ENCODE measurements at places on chromosomes 1 and 21.

- no peak for DNase-seq
These were observed 71.4 kb downstream of the UCK2 start for GRCh38 chr1:165898837-165899236.

DNA sequence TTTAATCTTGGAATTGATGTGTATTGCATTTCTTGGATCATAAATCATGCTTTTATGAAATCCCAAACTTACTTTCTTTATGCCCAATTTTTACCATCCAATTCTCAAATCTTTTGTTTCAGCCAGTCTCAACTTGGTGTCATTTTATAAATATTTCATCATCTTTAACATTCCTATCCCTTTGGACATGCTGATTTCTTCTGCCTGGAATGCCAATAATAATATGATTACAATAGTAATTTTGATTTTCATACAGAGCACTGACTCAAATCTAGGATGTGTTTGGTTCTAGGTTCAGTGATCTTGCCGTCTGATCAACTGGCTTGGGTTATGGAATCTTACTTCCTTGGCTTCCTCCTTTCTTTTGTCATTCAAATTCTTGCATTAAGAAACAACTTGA is 12.8 kb downstream of the RRP15 start:
- no peak for DNase-seq

- DNase-seq, result no peak
These were observed 70.5 kb upstream of the MCOLN3 start for GRCh38 chr1:85118751-85119150.

DNA sequence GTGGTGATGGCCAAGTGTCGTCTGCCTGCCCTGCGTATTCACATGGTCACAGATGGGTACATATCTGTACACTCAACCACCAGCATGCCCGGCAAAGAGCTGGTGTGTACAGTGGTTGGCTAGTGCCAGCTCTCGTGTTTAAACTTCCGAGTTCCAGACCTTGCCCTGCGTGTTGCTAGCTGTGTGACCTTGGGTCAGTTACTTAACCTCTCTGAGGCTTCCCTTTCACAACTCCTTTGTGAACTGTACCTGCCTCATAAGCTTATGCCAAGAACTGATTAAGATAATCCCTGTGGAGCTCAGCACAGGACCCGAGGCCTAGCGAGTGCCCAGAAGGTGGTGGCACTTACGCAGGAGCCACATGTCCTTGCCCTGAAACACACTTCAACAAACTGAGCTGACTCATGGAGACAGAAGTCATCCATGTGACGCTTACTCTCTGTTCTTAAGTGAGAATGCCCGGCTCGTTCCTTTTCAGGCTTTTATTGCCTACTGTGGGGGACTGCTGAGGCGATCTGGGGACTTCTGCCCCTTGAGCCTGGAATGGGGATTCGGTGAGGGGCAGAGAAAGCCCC is 55.4 kb downstream of the ALPL start:
- no peak for DNase-seq

GRCh38 chr1:155485945-155486344 is 76.7 kb downstream of the ASH1L start:
- no peak for DNase-seq

GRCh38 chr1:23424293-23425192 is at the start of gene TCEA3:
TSS of gene TCEA3 (minus strand) at chr1:23424748. CDS start at chr1:23424633, 115 bp downstream.
- no peak for DNase-seq

DNA sequence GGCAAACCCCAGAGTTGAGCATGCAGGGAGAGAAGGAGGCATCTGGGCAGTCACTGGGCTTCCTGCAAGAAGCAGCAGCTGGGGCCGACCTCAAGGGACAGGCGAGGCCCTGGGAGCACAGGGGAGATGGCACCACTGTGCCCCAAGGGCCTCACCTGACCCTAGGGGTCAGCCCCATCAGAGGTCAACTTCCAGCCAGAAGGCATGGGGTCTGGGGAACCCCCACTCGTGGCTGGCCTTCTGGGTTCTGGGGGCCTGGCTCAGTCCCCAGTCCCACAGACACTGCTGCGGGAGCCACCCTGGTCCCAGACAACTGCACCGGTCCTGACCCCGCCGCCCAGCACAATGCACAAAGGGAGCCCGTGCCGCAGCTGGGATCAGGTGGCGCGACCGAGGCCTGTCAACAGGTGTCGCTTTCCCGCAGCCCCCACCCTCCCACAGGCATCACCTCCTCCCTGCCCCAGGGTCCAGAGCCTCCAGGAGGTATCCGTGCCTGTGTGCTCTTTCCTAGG is 6.2 kb downstream of the WNT9A start:
- DNase-seq, result no peak

GRCh38 chr1:73909043-73909562 is 288.9 kb downstream of the LRRIQ3 start:
- no peak for DNase-seq

DNA sequence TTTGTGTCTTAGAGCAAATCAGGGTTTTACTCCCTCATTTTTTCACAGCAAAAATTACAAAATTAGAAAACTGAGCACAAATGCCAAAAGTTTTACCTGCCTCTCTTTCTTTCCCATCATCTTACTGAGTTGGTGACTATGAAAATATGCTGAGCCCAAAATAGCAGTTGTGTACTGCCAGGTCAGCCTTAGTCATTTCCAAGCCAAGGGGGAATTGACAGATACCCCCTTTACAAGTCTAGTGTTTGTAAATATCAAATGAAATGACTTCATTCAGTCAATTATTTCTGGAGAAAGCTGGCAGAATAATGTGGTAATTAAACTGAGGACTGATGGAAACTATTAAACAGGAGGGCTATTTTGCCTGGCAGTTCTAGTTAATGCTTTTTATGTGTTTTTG is 11.4 kb upstream of the GORAB start:
- DNase-seq, result no peak

DNA sequence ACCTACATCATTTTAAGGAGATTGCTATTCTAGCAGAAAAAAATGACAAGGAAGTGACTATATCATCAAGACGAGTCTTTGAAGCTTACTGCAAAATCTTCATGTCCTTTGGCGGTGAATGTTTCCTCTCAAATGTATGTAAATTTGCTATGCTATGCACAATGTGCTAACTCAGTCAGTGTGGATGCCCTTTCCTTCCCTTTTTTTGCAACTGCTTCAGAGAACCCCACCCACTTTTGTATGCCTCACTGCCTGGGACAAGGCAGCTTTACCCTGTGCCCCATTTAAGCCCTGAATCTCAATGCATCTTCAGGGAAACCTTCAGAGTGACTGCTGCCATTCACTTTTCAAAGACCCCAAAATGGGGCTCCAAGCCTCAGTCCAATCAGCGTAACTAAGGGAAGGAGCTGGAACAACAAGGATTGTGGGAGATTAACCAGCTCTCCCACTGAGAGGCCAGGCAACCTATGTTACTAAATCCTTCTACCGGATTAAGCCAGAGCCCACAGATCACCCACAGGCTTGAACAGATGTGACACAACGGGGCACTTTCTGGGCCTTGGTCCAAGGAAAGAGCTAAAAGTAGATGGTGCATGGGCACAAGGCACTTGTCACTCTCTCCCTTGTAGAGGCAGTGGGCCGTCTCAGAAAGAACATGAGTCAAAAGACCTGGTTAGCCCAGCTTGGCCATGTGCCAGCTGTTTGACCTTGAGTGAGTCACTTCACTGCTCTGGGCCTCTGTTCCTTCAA is 154.4 kb downstream of the PLPP3 start:
- no peak for DNase-seq

GRCh38 chr1:231407547-231408396 is 14.3 kb downstream of the EGLN1 start:
- no peak for DNase-seq

GRCh38 chr1:6822530-6823359 is 37.5 kb downstream of the CAMTA1 start:
- no peak for DNase-seq

- no peak for DNase-seq
These were observed 185.9 kb upstream of the EDN2 start for GRCh38 chr1:41670217-41670957.

GRCh38 chr1:199101139-199101538 is 462.3 kb downstream of the PTPRC start:
- no peak for DNase-seq

DNA sequence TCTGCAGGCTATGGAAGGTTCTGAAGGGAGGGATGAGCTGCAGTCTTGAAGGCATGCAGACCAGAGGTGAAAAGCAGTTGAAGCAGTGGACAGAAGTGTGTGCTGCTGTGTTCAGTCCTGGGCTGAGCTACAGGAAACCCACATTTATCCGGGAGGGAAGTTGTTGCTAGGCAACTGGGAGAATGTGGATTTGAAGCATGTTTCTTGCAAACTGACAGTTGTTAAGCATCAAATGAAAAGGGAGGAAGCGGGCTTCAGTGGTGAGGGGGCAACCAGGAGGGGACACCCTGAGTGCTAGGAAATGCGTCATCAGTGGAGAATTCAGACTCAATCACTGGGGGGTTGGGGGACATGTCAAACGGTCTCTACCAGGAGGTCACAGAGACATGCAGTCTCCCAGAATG is 28.7 kb downstream of the ABCA4 start:
- no peak for DNase-seq

GRCh38 chr1:160838888-160839287 is 23.8 kb downstream of the CD244 start:
- no peak for DNase-seq

GRCh38 chr1:221174330-221174993 is 295.2 kb downstream of the HLX start:
- no peak for DNase-seq

DNA sequence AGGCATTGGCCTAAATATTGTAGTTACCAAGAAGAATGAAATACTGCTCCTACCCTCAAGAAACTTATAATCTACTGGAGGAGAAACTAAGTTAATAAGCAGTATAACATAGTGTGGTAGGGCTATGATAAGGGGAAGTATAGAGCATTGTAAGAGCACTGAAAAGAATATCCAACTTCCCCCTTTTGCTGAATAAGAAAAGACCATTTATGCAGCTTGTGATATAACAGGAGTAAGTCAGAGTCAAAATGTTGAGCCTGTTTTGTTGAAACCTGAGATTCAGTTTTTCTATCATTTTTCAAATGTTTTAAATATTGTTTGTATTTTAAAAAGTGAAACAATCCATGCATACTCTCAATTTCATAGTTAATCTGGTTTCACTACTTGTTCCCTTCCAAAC is 48.3 kb upstream of the FCRL4 start:
- DNase-seq, result no peak

DNA sequence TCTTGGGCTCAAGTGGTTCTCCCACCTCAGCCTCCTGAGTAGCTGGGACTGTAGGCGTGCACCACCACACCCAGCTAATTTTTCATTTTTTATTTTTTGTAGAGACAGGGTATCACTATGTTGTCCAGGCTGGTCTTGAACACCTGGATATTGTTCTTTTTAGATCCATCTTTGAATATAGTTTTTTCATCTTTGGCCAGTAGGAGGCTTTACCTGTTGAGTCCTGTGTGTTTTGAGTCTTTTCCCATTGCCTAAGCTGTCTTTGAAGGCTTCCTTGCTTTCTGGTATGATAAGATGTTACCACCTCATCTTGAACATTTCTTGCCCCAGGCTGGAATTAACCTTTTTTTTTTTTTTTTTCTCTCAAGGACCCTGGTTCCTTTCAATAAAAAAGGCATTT is 387.8 kb upstream of the RUNX1 start:
- DNase-seq, result no peak

- DNase-seq, result no peak
These were observed 6.0 kb upstream of the KCNA2 start for GRCh38 chr1:110612060-110612745.

DNA sequence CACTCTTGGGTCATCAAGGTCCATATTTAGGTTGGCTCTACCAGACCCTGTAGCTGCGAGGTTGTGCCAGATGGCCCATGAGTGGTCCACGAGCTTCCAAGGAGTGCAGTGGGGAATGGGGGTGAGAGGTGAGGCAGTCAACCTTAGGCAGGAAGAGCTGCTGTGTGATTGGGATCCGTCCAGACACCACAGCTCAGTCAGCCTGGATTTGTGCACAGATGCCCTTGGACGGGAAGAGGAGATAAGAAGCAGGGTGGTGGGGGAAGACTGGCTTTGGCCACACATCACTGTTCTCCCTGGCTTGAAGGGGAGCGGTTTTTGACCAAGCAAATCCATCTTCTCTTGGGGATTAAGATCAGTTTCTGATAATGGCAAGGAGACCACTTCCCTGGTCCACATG is 130.6 kb downstream of the IGSF21 start:
- DNase-seq, result no peak

- no peak for DNase-seq
These were observed 10.3 kb upstream of the KCNE1 start for GRCh38 chr21:34522284-34522683.

- DNase-seq, result no peak
These were observed 54.4 kb upstream of the AJAP1 start for GRCh38 chr1:4599951-4600481.

DNA sequence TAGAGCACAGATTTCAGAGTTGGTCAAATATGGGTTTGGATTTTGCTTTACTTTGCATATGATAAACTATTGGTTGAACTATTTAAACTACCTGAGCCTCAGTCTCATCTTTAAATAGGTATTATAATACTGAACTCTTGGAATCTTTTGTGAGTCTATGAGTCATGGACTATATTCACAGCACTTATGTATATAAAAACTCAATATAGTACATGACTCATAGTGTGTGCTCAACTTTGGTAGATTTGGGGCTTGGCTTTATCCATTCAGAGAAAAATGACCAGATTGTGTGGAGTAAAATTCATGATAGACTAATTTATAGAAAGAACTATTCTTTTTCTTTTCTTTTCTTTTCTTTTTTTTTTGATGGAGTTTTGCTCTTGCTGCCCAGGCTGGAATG is 28.7 kb downstream of the FCRL3 start:
- no peak for DNase-seq

- DNase-seq, result no peak
These were observed 31.5 kb downstream of the LPAR3 start for GRCh38 chr1:84861516-84861915.

DNA sequence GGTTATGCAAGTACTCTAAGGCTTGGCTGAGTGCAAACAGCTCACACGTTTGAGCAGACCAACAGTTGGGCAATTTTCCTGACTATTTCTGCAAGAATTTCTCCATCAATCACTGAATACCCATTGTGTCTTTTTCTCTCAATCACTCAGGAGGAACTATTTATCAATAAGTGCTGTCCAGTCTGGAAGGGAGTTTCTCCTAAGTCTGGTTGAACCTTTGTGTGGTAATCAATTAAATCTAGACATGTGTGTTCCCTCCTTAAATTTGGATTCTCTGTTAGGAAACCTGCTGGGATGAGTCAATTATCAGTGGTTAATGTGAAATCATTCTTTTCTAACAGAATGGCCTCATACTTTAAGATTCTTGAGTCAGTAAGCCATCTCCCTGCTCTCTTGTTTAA is 6.8 kb upstream of the AADACL3 start:
- DNase-seq, result no peak

GRCh38 chr1:13899856-13900255 is 199.9 kb downstream of the PRDM2 start:
- DNase-seq, result no peak
